ENCODE measurements at places on chromosomes 5 and 9.

GRCh38 chr5:54895816-54896341, 89.5 kb downstream of the ESM1 start:
- no peaks in the 10 kb centered on the region for H3K36me3 ChIP-seq
- no peak overlapping the region for H3K4me3 ChIP-seq
- no peaks in the 10 kb centered on the region for H3K27me3 ChIP-seq
- no peak overlapping the region for H3K27ac ChIP-seq

DNA sequence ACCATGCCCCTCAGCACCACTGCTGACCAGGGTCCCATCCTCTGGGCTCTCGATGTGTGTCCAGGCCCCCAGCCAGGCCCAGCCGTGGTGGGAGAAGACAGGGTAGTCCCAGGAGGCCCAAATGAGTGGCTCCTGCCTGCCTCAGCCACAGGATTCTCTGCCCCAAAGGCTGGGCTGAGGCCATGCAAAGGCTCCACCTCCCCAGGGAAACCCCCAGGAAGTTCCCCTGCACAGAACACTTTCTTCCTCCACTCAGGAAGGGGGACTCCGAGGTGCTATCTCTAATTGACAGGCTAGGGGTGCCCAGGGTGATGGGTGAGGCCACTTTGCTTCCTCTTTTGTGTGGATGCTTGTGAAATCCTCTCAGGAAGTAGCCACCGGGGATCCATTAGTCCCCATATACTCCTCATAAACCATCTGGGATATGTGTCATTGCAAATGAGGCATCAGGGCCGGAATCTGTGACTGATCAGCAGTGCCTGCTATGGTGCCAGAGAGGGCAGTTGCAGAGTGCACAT, 23.1 kb upstream of the TDRD7 start:
- DNase-seq, result no peak
- H3K4me3 ChIP-seq, result no peak overlapping the region
- H3K27ac ChIP-seq, result no peak overlapping the region
- peaks cover 2% of the 10 kb centered on the region for H3K4me1 ChIP-seq

- H3K27me3 ChIP-seq, result no peaks in the 10 kb centered on the region
- H3K36me3 ChIP-seq, result no peaks in the 10 kb centered on the region
- H3K4me1 ChIP-seq, result peaks cover 15% of the 10 kb centered on the region
- no peak overlapping the region for H3K4me3 ChIP-seq
These were observed 494.8 kb upstream of the WWC1 start for GRCh38 chr5:167796672-167797071.

GRCh38 chr5:43581398-43581797, 21.6 kb upstream of the NNT start:
- DNase-seq, result no peak
- H3K36me3 ChIP-seq, result no peaks in the 10 kb centered on the region
- H3K27ac ChIP-seq, result no peak overlapping the region
- H3K4me1 ChIP-seq, result no peaks in the 10 kb centered on the region

- no peak overlapping the region for H3K27ac ChIP-seq
- H3K27me3 ChIP-seq, result no peaks in the 10 kb centered on the region
- H3K4me3 ChIP-seq, result no peak overlapping the region
- H3K36me3 ChIP-seq, result no peaks in the 10 kb centered on the region
These were observed 11.2 kb downstream of the MSANTD3 start for GRCh38 chr9:100437860-100438805.

- H3K27ac ChIP-seq, result no peak overlapping the region
- no peaks in the 10 kb centered on the region for H3K4me1 ChIP-seq
- peaks cover 5% of the 10 kb centered on the region for H3K36me3 ChIP-seq
These were observed 5.9 kb downstream of the PLK2 start for GRCh38 chr5:58454025-58454424.

- H3K36me3 ChIP-seq, result no peaks in the 10 kb centered on the region
- H3K4me3 ChIP-seq, result no peak overlapping the region
- H3K27ac ChIP-seq, result no peak overlapping the region
- peaks cover 2% of the 10 kb centered on the region for H3K4me1 ChIP-seq
- DNase-seq, result no peak
These were observed 156.6 kb downstream of the TRPM3 start for GRCh38 chr9:70964861-70965260.

DNA sequence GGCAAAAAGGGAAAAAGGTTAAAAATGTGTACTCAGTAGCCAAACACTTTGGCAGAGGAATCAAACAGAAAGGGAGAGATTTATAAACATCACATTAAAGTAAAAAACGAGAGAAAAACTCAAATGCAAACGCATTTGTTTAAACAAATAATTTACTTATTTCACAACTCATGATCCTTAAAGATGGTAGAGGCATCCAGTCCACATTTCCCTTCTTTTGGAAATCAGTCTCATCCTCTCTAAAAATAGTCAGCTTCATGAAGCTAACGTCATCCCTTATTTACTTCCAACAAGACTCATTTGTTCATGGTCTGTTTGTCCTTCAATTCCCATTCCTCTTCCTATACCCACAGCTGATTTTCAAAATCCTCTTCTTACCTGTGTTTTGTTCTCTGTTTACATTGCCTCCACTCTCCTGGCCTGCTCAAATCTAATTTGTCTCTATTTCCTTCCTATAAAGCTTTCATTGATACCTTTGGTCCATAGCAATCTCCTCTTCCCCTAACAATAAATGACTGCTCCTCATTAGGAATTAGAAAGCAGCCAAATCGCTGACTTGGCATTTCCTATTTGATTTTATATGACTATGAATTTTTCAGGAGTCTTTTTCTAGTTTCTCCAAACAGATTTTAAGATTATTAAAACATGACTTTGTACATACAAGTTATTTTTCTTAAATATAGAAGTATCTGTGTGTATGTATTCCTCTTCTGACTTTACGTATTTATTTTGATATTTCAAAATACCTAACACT, 805.3 kb downstream of the TLE1 start:
- H3K4me1 ChIP-seq, result peaks cover 3% of the 10 kb centered on the region
- no peaks in the 10 kb centered on the region for H3K36me3 ChIP-seq
- no peak for DNase-seq
- no peaks in the 10 kb centered on the region for H3K27me3 ChIP-seq
- no peak overlapping the region for H3K27ac ChIP-seq

DNA sequence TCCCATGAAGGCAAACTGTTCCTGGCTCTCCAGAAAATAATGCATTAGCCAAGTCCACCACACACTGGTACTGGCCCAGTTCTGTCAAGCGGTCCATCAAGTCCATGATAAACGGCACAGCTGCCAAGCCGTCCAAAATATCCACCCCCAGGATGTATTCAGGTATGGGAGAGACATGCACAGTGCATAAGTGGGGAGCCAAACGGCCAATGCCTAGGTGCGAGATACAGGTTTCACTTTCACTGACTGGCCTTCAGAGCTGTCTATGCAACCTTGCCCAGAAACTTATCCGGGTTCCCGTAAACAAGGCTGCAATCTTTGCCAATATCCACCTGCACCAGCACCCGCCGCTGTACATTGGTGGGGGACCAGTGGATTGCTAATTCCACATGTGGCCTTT, 795.8 kb downstream of the EFNA5 start:
- H3K4me3 ChIP-seq, result no peak overlapping the region
- H3K27ac ChIP-seq, result no peak overlapping the region
- H3K36me3 ChIP-seq, result no peaks in the 10 kb centered on the region

- H3K36me3 ChIP-seq, result no peaks in the 10 kb centered on the region
- no peak overlapping the region for H3K27ac ChIP-seq
- no peak overlapping the region for H3K4me3 ChIP-seq
- peak; percentile 22 for DNase-seq
These were observed 310.4 kb downstream of the SLF1 start for GRCh38 chr5:94928891-94929290.
